ENCODE measurements at places on chromosomes 2 and 18.

- no peak for DNase-seq
Measured at GRCh38 chr2:160111951-160112798, 49.8 kb upstream of the PLA2R1 start.

DNA sequence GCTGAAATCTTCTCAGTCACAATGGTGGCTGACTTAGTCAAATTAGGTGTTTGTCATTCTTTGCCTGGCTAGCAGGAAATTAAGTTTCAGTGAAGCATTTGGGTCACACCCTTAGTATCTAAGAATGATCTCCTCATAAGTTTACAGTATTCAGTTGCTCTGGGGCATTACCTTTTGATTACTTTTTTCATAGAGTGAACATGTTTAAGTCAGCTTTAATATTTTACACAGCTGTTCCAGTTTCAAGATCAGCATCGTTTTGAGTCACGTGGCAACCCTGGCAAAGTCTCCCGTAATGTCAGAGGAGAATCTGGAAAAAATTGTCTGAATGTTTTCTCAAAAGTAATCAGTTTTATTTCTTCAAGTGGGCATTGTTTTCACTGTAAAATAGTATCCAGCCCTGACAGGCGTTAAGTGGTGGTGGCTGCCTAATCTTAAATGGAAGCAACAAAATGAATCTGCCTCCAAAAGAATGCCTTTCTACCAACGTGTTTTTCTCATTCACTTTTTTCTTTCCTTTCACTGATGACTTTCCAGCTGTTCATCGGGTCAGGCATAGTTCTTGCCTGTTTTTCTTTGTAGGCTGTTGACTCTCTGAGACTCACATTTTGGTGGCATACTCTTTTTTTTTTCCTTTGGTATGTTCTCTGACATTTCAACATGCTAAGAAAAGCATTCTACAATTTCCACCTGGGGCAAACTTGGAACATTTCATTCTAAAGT lies 319.6 kb upstream of the TCF4 start:
- no peak for DNase-seq

DNA sequence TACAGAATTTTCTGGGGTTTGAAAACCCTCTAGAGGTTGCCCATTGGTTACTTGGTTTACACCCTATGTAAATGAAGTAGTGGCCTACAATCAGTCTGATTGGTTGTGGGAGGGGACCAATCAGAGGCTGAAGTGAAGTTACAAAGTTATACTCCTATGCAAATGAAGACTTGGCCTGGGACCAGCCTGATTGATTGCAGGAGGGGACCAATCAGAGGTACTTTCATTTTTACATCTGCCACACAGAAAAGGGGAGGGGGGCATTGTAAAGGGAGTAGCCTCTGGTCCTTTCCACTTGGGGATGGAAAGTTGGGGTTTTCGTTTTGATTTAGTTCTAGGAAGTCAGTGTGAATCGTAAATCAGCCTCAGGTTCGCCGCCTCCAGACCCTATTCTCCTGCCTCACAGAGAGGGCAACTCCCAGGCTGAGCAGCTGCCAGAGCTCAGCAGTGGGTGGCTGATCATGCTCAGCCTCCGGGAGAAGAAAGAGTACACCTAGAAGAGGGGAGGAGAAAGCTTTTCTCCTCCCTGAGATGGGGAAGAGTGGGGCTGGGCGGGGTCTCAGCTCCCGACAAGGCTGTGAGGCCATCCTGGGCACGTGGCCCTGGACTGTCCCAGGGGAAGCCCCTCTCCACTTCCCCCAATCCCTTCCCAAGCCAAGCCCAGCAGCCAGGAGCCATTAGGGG lies 372.5 kb downstream of the GALR1 start:
- peak; percentile 45 for DNase-seq

- no peak for DNase-seq
Measured at GRCh38 chr18:6210349-6211173, 204.2 kb downstream of the L3MBTL4 start.

GRCh38 chr18:48796491-48797205 lies 154.1 kb downstream of the SMAD7 start:
- no peak for DNase-seq

GRCh38 chr2:197322724-197323720 lies 12.4 kb upstream of the ANKRD44 start:
- DNase-seq: peak; percentile 41

DNA sequence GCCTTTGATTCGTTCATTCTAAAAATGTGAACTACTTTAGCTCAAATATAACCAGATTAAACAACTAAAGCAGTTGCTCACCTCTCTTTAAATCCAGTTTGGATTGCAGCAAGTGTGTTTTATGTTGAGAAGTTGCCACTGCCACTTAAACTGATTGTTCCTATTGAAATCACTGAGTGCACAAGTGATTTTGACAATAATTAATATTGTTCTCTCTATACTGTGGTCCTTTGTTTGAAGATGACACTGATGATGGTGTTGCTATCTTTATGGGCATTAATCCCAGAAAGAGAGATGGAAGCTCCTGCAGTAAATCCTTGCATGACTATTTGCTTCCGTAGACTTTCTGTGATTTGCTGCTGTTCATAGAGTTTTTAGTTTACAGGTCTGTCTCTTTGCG lies 251.4 kb upstream of the ZEB2 start:
- DNase-seq: no peak

- DNase-seq: no peak
Measured at GRCh38 chr2:174343623-174344455, 9.1 kb downstream of the SP9 start.

- DNase-seq: no peak
Measured at GRCh38 chr2:159617100-159617499, 752 bp upstream of the BAZ2B start.

- DNase-seq: no peak
Measured at GRCh38 chr2:60391649-60392375, 161.6 kb downstream of the BCL11A start.

DNA sequence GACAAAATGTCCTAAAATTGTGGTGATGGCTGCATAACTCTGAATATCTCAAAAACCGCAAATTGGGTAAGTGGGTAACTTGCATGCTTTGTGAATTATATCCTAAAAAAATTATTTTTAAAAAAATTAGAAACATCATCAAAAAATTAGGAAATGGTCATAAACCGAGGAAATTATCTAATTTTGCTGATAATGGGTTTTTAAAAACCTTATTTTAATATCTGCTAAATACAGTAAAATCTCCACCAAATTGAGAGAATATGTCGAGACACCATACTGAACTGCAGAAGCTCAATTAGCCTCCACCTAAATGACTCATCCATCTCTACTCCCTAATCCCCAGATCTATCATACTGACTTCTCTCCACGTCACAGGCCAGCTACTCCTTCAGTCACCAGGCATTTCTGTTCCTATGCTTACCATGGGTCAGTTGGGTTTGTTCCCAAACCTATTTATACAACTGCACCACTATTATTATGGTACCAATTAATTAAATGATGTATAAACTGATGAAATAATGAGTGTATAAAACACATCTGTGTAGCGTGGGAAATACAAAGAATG lies 36.1 kb downstream of the SPIRE1 start:
- no peak for DNase-seq

- DNase-seq: no peak
Measured at GRCh38 chr2:153232464-153232863, 246.1 kb downstream of the RPRM start.

- no peak for DNase-seq
Measured at GRCh38 chr2:61023670-61024069, 5.6 kb upstream of the PUS10 start.

- DNase-seq: no peak
Measured at GRCh38 chr2:168231609-168232241, 15.7 kb downstream of the STK39 start.

DNA sequence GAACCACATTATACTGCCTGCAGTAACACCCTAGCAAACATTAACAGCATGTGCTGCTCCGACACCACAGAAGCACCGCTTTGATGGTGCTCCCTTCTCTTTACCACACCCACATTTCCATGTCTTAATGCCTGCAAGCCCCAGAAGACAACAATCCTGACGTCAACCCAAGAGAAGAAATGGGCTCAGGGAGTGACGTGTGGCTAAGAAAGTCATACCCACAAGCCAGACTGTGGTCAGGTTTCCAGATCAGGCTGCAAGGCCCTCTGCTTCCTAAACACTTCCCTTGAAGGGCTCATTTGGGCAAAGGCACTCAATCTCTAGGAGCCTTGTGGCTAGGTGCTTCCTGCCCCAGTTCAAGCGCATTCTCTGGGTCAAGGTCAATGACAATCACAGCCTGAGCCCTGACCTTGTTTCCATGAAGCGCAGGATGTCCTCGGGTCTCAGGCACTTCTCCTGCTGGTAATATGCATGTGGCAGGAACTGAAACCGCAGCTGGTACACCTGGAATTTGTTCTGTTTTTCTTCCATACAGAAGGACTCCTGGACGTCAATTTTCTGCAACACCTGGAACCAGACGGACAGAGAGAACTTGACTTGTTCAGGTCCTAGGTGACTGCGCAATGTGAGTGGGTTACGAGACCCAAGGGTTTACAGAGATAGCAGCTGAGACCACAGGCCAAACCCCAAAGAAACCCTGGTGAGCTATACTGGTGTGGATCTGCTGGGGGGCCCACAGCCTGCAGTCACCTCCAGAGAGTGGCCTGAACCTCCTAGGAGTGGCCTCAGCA lies 67.2 kb downstream of the POLR1A start:
- DNase-seq: peak; percentile 97

DNA sequence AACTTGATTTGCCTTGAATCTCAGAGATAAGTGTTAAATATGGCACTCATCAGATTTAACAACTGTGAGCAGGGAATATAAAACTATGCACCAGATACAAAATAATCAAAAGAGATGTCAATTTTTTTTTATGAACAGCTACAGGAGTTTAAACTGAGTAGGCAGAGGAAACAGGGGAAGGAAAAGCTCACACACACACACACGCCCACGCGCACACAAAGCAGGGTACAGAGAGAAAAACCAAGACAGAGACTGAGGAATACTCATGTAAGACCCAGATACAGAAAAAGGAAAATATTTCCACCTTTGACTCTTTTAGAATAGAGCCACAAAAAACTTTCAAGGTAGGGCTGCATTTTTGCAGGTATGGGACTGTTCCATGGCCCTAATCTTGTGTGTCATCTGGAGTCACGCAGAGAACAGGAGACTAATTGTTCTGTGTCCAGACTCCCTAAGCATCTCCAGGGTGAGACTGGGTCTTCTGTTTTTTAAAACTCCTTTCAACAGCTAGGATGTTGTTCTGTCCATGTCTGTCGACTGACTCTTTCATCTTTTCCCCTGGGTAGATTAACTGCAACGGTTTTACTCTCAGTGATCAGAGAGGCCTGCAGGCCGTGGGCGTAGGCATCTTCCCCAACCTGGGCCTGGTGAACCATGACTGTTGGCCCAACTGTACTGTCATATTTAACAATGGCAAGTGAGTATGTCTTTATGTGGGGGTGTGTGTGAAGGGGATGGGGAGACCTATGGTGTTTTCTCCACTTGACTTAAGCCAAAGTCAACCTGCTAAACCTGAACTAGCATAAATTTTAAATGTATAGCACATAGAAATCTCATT lies 23.0 kb downstream of the SMYD1 start:
- no peak for DNase-seq

GRCh38 chr18:21653361-21653760 lies 41.2 kb downstream of the SNRPD1 start:
- DNase-seq: no peak

DNA sequence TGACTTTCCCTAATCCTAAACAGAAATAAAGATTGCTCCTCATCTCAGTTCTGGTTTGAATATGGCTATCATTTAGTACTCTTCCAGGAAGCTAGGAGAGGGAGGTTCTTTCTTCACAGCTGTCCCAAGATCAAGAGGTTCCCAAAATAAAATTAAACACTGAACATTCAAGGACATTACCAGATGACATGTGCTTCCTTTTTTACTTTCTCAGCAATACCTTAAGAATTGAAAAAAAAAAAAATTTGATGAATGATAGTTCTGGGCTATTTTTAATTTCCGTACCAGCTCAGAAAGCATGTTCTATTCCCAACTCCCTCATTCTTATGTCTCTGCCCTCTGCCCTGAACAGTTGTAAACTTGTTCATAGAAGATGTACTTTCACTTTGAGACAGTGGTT lies 61.7 kb upstream of the MYL1 start:
- DNase-seq: no peak

- DNase-seq: no peak
Measured at GRCh38 chr2:58620093-58620492, 379.0 kb upstream of the FANCL start.

DNA sequence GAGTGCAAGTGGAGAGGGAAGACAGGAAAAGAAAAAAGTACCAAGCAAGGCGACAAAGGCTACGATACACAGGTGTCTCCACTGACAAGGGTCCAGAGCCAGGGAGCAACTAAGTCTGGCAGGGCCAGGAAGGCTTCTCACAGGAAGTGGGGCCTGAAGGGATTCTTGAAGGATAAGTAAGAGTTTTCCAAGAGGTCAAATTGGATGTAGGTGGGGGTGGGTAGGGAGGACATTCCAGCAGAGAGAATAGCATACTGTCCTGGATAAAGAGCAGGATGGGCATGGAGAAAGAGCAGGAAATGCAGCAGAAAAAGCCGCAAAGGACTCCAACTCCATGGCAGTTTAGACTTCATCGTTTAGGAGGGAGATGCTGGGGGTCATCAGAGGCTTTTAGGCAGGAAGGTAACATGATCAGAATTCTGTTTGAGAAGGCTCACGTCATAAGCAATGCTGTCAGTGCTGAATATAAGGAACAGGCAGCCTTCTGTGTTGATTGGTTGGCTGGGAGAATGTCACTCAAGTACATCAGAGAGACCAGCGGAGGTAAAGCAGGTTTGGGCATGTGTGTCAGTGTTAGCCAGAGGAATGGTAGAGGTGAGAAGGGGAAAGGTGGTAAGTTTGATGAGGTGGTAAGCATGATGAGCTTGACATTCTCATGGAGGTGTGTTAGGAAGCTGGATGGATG lies 35.1 kb downstream of the ARHGAP25 start:
- DNase-seq: no peak

- no peak for DNase-seq
Measured at GRCh38 chr18:55515214-55515613, 72.8 kb downstream of the TCF4 start.

DNA sequence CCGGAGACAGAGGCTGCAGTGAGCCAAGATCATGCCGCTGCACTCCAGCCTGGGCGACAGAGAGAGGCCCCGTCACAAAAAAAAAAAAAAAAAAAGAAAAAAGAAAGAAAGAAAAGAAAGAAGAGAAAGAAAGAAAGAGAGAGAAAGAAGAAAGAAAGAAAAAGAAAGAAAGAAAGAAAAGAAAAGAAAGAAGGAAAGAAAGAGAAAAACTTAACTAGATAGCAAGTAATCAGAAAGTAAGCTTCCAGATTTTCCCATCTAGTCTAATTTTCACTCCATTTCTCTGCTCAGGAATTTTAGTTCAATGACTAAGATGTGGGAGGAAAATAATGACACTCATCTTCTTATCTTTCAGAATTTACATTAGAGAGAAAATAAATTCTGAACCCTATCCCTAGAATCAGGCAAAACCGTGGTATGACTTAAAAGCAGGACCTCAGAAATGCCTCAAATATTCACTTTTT lies 2.4 kb downstream of the GFPT1 start:
- no peak for DNase-seq

GRCh38 chr2:138502255-138503086 lies 901 bp downstream of the SPOPL start:
- no peak for DNase-seq

Measured in CD4-positive, alpha-beta memory T cell (primary cell).